Neural progenitor cell (in vitro differentiated cells): ENCODE measurements at places on chromosomes 5 and 9. TPM values are rescaled to one million over a fixed set of nuclear protein-coding genes. Genes with fewer than 3 reads are reported as not detected.

The NLN gene
- total RNA-seq = 78.6 and 94.3 TPM in 2 replicates

The PCDH12 gene
- not detected in 2 replicates for total RNA-seq

The OBP2B gene
- not detected in 2 replicates for total RNA-seq

The GPRIN1 gene
- total RNA-seq = 0.67 and 3.7 TPM in 2 replicates

The MYMK gene
- not detected in 2 replicates for total RNA-seq

The SLC6A18 gene
- not detected in 2 replicates for total RNA-seq

The NUTM2G gene
- total RNA-seq = not detected in 2 replicates

The DNAJA1 gene
- total RNA-seq = 146 and 180 TPM in 2 replicates

The EGFL7 gene
- 16.5 and 47.4 TPM in 2 replicates for total RNA-seq

The PCDHB16 gene
- 4.0 and 4.5 TPM in 2 replicates for total RNA-seq

The UGT3A2 gene
- 8.8 and 10.8 TPM in 2 replicates for total RNA-seq

The PCDHGB6 gene
- 13.2 and 22.1 TPM in 2 replicates for total RNA-seq

The DIRAS2 gene
- total RNA-seq = 0.06 TPM in 1 of 2 replicates, not detected in the other

The MYOZ3 gene
- total RNA-seq = 0.43 and 0.90 TPM in 2 replicates

The ADAMTS12 gene
- total RNA-seq = 15.6 and 16.7 TPM in 2 replicates
